Stimulated activated CD4-positive, alpha-beta T cell treated with anti-CD3 and anti-CD28 coated beads, Interleukin-1b, Interleukin-23, amount 100 ng/mL, for 1 hour (primary cell): ENCODE measurements at places on chromosomes 1 and 21.

GRCh38 chr1:212430955-212431394 is 1.7 kb upstream of the NENF start:
- no peak for DNase-seq

GRCh38 chr1:200191993-200192392 is 164.5 kb downstream of the NR5A2 start:
- no peak for DNase-seq

DNA sequence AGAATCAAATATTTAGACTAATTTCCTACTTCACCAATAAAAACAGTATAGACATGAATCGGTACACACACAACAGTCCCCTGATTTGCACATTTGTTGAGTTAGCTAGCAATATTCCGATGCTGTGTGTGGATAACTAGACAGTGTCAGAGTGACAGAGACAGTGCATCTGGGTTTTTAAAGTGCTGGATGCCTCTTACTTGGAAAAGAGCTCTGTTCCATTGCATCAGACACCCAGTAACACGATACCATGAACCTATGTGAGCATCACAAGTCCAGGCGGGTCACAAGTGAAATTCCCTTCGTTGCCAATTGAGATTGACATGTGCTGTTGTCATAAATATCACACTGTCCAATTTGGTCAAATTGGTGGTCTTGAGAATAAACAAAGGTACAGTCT is 82.0 kb upstream of the ESRRG start:
- DNase-seq, result no peak

DNA sequence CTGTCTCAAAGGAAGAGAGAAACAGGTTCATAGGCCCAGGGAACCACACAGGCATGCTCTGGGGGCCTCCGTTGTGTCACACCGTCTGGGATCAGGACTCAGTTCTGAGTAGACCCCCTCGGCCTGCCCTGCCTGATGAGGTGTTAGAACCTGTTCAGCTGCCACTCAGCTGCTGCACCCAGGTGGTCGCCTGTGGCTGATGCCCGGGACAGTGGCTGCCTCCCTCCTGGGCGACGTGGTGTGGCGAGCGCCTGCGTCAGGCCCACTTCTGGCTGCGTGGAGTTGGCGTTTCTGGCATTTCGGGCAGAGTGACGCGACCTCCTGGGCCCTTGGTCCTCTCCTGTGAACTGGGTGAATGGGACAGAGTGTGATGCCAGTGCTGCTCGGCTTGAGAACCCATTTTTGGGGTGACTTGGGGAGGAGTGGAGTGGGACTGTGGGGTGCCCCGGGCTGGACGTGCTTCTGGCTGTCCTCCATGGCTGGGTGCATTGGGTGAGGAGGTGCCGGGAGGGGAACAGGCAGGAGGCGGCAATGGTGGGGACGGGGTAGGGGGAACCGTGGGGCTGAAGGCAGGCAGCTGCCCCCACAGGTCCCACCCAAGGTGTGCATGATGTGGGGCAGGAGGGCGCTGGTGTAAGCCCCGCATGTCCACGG is 10.8 kb downstream of the CFAP410 start:
- no peak for DNase-seq

GRCh38 chr1:220966041-220966440 is 86.8 kb downstream of the HLX start:
- DNase-seq, result no peak
